ENCODE measurements at places on chromosomes 7 and 10. TPM values are rescaled to one million over a fixed set of nuclear protein-coding genes. Genes with fewer than 3 reads are reported as not detected.

PRKCQ gene
- 18.1 TPM for polyA plus RNA-seq

SH2B2 gene
- polyA plus RNA-seq = 3.9 TPM

SEMA3E gene
- polyA plus RNA-seq = 1.8 TPM

CFAP69 gene
- 3.8 TPM for polyA plus RNA-seq

AGK gene
- polyA plus RNA-seq = 17.5 TPM

GRCh38 chr10:61471491-61471890 is 18.3 kb upstream of the TMEM26 start:
- no peak for DNase-seq

- DNase-seq = peak; percentile 48
These were observed 157.3 kb downstream of the CTTNBP2 start for GRCh38 chr7:117715784-117716445.

DNA sequence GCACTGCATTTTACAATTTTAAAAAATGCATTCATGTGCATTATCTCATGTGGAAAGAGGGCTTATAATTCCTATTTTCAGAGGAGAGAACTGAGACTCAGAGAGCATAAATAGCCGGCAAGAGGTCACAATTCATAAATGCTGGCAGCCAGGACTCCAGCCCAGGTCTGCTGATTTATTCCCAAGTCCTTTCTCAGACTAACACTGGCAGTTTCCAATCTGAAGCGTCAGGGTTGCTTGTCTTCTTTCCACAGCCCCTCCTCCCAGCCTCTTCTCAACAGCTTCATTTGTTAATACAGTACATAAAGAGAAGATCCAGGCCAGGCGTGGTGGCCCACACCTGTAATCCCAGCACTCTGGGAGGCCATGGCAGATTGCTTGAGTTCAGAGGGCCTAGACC is 108.9 kb downstream of the PARD3 start:
- no peak for DNase-seq

DNA sequence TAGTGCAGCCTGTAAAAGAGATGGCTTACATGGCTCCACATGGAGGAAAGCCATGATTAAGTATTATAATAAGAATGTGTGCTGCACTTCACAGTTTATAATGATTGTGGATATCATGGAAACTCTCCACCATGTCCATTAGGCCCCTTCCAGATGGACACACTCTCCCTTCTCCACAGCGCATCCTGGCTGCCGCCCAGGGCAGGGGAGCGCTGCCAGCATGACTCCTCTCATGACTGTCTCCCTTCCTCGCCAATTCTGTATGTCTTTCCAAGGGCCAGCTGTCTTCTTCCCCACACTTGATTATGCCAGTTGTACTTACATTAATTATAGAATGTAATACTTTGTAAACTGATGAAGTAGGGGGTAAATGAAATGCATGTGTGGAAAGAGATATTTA is 259.3 kb upstream of the TMEM72 start:
- no peak for DNase-seq

DNA sequence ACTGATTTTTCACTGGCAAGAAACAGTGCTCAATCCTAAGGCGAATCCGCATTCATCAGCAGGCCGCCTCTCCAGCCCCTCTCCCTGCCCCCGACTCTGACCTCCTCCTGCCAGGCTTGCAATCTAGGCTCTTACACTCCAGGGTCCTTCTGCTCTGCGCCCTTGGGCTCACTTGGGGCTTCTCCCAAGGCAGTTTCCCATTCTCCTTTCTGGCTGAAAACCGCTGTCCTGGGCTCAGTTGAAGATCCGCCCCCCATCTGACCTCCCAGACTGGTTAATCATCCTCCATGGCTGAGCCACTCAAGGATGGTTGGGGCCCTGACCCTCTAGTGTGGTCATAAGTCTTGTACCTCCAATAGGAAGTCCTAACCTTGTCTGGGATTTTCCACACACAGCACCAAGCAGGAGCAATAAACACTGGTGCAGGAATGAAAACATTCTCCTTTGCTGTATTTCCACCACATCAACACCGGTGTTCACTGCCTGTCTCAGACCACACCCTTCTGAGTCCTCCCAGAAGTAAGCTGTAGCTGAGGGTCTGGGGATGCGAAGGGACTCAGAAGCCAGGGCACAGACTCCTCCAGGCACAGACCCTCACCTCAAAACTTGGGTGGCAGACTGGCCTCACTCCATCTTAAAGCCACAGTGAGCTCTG is 42.4 kb downstream of the TNS3 start:
- DNase-seq = no peak

GRCh38 chr7:6691609-6692106 is 15.1 kb downstream of the ZNF12 start:
- no peak for DNase-seq

Data from thymus (tissue), 14 donors.